ENCODE measurements at places on chromosomes 12 and 14.

DNA sequence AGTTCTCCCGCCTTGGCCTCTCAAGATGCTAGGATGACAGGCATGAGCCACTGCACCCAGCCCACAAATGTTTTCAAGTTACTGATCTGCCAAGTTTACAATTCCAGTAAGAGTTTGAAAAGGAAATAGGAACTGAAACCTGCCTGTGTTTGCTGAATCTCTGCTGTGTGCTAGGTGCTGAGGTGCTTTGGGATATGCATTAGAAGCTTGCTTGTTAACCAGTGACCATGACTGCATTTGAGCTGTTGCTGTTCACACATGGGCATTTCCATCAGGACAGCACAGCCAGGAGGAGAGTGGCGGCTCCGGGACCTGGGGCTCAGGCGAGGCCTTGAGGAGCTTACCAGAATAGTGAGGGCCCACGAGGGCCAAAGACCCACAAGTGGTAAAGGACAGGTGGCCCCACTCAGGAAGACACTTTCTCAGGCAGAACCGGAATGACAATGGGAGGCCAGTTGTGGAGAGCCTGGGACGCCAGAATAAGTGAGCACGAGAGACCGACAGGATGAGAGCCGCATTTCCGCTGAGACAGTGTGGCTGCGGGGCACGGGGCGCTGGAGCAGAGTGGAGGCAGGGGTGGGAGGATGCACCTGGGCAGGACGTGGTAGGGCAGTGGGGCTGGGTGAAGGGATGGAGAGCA lies 54.5 kb upstream of the MMP17 start:
- no peak for DNase-seq

DNA sequence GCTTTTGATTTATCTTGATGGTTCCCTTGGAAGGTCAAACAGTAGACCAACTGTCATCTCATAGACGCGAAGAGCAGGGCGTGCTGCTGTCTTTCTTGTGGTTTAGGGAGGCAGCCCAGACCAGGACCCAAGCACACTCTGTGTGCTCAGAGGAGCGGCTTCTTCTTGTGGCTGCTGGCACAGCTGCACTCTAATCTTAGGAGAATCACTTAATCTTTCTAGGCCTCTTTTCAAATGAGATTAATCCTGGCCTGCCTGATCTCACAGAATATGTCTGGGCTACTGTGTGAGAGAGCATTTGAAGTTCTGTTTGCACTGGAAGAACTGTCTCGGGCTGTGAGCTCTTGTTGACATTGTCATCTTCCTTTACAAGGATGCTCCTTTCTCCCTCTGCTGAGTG lies 60.0 kb upstream of the TRAF3 start:
- peak; percentile 12 for DNase-seq

GRCh38 chr14:89214221-89214965 lies 202.6 kb downstream of the FOXN3 start:
- peak; percentile 46 for DNase-seq

DNA sequence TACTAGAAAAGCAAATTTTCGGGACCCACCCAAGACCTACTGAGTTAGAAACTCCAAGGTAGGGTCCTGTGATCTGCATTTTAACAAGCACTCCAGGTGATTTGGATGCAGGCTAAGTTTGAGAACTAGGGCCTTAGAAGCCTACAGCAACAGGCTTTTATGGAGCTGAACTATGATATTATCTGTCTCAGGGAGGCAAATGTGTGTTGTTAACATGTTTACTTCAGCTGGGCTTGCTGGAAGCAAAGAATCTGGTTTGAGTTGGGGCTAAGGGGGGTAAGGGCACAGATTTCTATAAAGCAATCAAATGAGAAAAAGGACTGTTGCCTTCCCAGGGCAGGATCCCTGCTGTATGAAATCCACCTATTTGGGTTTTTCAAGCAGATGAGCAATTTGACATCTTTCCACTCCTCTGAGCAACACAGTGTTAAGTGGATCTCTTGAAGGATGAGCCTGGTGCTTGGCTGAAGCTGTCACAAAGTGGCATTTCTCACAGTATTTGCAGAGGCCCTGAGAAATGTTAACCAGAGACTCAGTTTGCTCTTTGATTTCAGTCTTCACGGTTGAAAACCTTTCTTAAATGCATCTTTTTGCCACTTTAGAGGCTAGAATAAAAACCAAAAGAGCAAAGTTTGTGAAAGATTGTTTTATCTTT lies 36.2 kb upstream of the SOCS2 start:
- no peak for DNase-seq

GRCh38 chr14:99969673-99970322 lies 95.4 kb upstream of the EVL start:
- DNase-seq, result no peak

DNA sequence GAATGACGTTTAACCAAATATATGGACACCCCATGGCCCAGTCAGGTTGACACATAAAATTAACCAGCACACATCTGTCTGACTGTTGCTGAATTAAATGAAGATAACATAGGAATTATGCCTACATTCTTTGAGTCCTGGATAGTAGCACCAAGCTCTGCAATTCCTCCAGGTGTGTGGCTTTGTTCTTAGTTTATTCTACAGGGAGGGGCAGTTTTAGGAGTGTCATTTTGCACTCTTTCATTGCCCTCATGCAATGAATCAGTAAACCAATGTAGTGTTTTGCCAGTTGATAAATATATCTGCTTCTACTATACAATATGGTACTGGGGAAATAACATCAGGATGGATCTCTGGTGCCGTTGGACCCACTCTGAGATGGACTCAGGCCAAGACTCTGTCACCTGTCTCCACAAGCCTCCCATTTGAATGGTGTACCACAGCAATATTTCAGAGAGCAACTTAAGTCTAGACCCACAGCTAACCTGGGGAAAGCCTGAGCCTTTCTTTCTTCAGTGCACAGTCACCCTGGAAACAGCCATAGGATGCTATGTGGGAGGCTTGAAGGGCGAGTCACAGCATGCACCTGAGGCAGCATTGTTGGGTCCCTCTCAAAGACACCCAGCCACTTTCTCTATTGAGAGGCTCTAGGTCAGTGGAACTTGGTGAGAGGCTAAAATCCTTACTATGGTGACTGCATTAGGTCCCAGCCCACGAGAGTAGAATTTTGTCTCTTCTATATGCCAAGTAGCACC lies 73.2 kb downstream of the ANO4 start:
- DNase-seq, result no peak

All from astrocyte of the spinal cord (primary cell).